ENCODE measurements at places on chromosomes 3 and 15.

- DNase-seq, result no peak
These were observed 4.5 kb downstream of the LRRC31 start for GRCh38 chr3:169865176-169865767.

GRCh38 chr3:61824553-61825135, 263.3 kb downstream of the PTPRG start:
- DNase-seq, result no peak

GRCh38 chr3:141933421-141934300, 57.2 kb downstream of the ATP1B3 start:
- DNase-seq, result no peak

DNA sequence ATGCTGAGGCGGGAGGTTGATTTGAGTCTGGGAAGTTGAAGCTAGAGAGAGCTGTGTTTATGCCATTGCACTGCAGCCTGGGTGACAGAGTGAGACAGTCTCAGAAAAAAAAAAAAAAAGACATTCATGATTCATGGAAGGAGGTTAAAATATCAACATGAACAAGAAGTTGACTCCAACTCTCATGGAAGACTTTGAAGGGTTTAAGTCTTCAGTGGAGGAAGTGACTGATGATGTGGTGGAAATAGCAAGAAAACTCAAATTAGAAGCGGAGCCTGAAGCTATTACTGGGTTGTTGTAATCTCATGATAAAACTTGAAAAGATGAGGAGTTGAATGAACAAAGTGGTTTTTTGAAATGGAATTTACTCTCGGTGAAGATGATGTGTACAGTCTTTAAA, 491.8 kb downstream of the SQOR start:
- no peak for DNase-seq

GRCh38 chr3:181862502-181862901, 150.8 kb downstream of the SOX2 start:
- no peak for DNase-seq

DNA sequence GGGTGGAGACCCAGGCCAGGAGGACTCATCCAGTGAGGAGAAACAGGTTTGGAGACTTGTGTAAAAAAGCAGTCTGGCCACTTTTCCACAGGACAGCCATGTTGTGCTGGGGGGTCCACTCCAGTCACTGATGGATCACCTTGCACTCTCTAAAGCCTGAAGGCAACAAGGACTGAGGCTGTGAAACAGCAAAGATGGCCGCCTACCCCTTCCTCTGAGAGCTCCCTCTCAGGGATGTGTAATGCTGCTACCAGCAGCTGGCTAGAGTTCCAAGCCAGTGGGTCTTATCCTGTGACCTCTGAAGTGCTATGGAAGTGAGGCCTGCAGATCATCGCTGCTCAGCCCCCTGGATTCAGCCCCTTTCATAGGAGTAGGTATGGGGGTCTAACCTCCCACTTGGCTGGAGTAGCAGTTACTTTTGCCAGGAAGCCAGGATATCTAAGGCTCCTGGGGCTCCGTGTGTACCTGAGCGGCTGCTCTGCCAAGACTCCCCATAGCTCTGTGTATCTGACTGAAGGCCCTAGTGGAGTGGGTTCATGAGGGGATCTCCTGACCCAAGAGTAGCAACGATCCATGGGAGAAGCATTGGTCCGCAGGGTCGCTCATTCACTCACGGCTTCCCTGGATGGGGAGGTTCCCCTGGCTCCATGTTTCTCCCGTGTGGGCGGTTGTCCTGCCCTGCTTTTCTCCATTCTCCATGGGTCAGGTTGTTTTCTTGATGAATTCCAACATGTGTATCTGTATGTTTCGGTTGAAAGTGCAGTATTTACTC, 69.9 kb upstream of the TNFSF10 start:
- no peak for DNase-seq

- peak; percentile 11 for DNase-seq
These were observed 679.9 kb downstream of the NTRK3 start for GRCh38 chr15:87576486-87577176.

All from pons (tissue), 1 donor.